ENCODE measurements at places on chromosomes 2 and 18.

DNA sequence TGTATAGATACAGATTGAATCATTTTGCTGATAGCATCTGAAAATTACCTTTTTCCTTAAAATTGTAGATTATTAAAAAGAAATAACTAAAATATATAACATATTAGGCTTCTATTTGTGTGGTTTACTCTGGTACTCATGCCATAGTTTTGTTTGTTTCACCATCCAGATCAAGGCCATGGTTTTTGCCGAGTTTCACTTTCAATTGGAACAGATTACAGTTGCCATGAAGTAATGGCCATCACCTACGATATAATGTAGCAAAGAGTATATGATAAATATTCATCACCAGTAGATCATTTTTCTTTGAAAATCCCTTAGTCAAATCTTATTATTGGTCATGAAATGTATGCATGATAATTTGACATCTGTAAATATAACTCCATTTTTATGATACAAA is 11.9 kb upstream of the DNAH7 start:
- no peak overlapping the region for H3K4me3 ChIP-seq
- no peak overlapping the region for H3K27ac ChIP-seq
- H3K4me1 ChIP-seq: no peaks in the 10 kb centered on the region
- no peaks in the 10 kb centered on the region for H3K27me3 ChIP-seq

GRCh38 chr2:170454471-170455372 is 260.4 kb upstream of the SP5 start:
- H3K27me3 ChIP-seq: peaks cover 6% of the 10 kb centered on the region
- no peak for DNase-seq
- H3K36me3 ChIP-seq: no peaks in the 10 kb centered on the region
- H3K4me3 ChIP-seq: no peak overlapping the region
- no peaks in the 10 kb centered on the region for H3K4me1 ChIP-seq

- H3K4me3 ChIP-seq: no peak overlapping the region
- peaks cover 2% of the 10 kb centered on the region for H3K4me1 ChIP-seq
- DNase-seq: no peak
Measured at GRCh38 chr2:144325086-144325485, 194.8 kb downstream of the ZEB2 start.

GRCh38 chr2:142031656-142032055 is 99.2 kb downstream of the LRP1B start:
- no peaks in the 10 kb centered on the region for H3K27me3 ChIP-seq
- no peak overlapping the region for H3K27ac ChIP-seq
- H3K36me3 ChIP-seq: no peaks in the 10 kb centered on the region
- H3K4me3 ChIP-seq: no peak overlapping the region
- no peak for DNase-seq

- H3K4me1 ChIP-seq: peaks cover 15% of the 10 kb centered on the region
- H3K4me3 ChIP-seq: no peak overlapping the region
Measured at GRCh38 chr2:20073460-20073859, 22.0 kb upstream of the LAPTM4A start.

- no peaks in the 10 kb centered on the region for H3K4me1 ChIP-seq
- no peak for DNase-seq
- no peak overlapping the region for H3K4me3 ChIP-seq
- no peak overlapping the region for H3K27ac ChIP-seq
Measured at GRCh38 chr18:79453816-79454735, 58.3 kb downstream of the NFATC1 start.

DNA sequence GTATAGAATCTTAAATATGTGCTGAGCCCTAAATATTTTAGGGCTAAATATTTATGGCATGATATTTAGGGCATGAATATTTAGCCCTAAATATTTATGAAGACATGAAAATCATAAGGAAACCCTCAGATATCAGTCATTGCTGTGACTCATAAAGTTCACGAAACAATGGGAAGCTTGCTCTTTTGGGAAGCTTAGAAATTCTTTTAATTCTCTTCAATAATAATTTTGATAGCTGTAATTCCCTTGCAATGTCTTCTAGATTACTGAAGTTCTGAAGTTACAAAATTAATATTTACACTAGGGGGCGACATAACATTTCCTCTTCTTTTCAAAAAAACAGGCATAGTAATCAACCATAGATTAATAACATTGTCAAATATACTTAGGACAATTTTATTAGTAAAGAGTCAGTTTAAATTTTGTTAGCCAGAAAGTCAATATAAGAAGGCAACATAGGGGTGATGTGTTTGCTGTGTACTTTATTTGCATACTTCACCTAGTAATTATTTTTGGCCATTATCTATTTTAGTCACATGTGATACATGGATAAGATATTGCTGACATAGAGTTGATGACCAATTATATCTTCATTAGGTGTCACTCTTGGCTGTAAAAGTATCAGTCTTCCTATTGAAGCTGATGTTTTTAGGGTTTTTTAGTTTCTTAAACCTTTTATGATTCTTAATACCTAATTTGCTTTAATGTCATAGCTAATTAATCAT is 13.2 kb downstream of the ZNF804A start:
- no peak overlapping the region for H3K4me3 ChIP-seq
- no peak for DNase-seq
- no peak overlapping the region for H3K27ac ChIP-seq

- no peaks in the 10 kb centered on the region for H3K27me3 ChIP-seq
- no peaks in the 10 kb centered on the region for H3K36me3 ChIP-seq
- DNase-seq: no peak
- H3K4me3 ChIP-seq: no peak overlapping the region
Measured at GRCh38 chr2:142199073-142199472, 68.3 kb upstream of the LRP1B start.

DNA sequence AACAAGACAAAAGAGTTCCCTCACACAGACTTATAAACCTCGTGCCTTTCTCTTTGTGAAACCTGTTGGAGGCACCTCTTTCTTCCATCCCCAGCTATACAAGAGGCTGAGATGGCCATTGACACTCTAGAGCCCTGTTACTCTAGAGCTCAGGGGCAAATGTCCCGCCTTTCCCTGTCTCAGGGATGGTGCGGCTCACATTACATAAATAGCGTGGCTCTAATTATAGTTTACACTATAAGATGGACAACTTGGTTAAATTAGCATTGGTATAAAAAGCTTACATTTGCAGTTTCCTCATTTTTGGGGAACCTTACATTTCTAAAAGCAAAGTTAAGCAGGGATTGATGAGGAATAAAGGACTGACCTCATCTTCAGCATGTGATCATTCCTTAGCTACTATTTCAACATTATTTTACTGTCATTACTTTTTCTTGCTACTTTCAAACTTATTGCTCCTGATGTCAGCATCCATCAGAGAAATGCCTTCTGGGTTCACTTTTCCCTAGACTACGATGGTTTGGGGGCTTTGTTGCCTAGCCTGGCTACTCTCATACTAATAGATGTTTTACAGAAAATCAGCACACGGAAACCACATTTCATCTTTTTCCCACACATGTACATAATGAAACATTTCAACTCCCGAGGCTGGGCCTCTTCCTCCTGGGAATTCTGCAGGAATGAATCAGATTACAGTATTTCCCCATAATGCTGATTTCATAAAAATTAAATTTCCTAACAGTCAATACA is 40.4 kb downstream of the FTCDNL1 start:
- H3K27ac ChIP-seq: no peak overlapping the region
- H3K4me3 ChIP-seq: no peak overlapping the region
- H3K4me1 ChIP-seq: no peaks in the 10 kb centered on the region
- no peaks in the 10 kb centered on the region for H3K27me3 ChIP-seq
- H3K36me3 ChIP-seq: no peaks in the 10 kb centered on the region

GRCh38 chr2:233456111-233456510 is 101.8 kb downstream of the DGKD start:
- no peak overlapping the region for H3K4me3 ChIP-seq
- no peak for DNase-seq
- H3K4me1 ChIP-seq: no peaks in the 10 kb centered on the region
- H3K27me3 ChIP-seq: no peaks in the 10 kb centered on the region

GRCh38 chr2:23489471-23490322 is 104.7 kb downstream of the KLHL29 start:
- peaks cover 74% of the 10 kb centered on the region for H3K4me1 ChIP-seq
- DNase-seq: no peak
- H3K4me3 ChIP-seq: no peak overlapping the region
- H3K27me3 ChIP-seq: no peaks in the 10 kb centered on the region
- no peaks in the 10 kb centered on the region for H3K36me3 ChIP-seq
- H3K27ac ChIP-seq: no peak overlapping the region

DNA sequence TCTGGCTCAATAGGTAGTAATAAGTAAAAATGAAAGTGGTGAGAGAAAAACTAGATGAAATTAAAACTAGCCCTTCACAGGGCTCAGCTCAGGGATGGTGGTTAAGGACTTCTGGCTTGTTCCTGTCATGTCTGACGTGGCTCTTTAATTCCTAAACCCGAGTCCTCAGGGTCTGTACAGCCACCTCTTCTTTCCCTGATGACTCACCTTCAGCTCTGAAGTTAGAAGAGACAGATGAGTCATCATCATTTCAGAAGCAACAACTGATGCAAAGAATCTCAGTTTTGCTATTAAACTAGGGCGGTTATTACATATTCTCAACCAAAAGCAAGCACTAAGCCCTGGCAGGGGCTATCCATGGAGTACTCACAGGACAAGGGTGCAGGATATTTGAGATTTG is 24.0 kb upstream of the ITGB6 start:
- H3K27me3 ChIP-seq: no peaks in the 10 kb centered on the region
- no peak for DNase-seq
- no peak overlapping the region for H3K4me3 ChIP-seq
- H3K27ac ChIP-seq: no peak overlapping the region
- peaks cover 4% of the 10 kb centered on the region for H3K4me1 ChIP-seq

DNA sequence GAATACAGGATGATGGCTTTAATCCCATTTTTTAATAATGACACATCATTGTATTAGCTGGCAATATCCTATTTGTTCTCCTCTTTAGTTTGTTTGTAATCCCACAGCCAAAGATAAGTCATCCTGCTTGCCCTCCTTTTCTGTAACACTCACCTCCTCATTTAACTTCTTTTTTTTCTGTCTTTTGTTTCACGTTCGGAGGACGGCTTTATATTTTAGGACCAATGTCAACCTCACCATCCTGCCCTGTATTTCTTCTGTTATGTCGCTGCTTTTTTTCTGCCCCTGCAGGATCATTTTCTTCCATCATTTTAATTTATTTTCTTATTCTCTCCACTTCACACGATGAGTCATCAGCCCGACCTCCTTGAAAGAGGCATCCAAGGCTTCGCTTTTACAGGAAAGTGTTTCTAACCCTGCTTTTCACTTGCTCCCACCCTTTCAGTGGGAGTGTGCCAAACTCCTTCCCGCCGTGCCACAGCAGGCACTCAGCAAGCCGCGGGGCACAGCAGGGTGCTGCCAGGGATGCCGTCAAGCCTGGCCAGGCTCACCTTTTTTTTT is 11.4 kb downstream of the RAB31 start:
- peaks cover 12% of the 10 kb centered on the region for H3K36me3 ChIP-seq
- no peak overlapping the region for H3K4me3 ChIP-seq
- no peaks in the 10 kb centered on the region for H3K27me3 ChIP-seq

DNA sequence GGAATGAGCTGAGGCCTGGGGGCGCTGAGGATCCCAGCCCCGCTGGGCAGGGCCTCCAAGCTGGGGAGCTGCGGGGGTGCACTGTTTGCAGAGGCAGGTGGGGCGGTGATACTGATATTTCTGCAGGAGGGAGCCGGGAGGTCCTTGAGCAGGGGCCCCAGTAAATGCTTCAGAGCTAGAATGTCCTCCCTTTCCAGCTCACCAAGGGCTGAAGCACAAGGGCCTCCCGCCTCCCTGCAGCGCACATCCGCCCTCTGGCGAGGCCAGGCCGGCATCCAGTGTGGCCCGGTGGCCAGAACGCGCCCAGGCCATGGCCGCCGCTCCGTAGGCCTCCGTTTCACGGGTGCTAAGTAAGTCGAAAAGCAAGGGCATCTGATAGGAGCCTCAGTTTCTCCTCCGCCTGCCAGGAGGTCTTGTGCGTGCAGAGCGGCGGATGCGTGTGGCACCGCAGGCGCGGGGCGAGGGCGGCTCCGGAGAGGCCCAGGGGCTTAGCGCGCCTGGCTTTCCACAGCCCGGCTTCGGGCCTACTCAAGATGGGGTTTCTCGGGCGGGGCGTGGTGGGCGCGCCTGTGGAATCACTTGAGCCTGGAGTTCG is 29.5 kb upstream of the CHMP1B start:
- H3K4me3 ChIP-seq: no peak overlapping the region
- peaks cover 3% of the 10 kb centered on the region for H3K4me1 ChIP-seq
- DNase-seq: no peak
- no peaks in the 10 kb centered on the region for H3K36me3 ChIP-seq

DNA sequence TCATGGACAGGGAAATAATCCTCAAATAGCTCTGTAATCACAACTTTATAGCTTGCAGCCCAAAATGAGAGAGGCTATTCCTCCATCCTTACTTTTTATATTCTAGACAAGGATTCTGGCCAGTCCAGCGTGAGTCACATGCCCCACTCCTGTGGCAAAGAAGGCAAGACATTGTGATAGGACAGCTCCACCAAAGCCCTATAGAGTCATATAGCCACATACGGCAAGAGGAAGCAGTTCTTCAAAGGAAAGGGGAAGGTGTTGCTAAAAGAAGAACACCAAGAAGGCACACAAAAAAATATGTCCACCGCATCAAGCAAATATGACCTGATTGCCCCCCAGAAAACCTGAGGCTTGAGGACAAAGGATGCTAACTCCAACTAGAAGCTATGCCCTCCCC is 3.4 kb upstream of the GFPT1 start:
- H3K4me1 ChIP-seq: peaks cover 5% of the 10 kb centered on the region
- no peaks in the 10 kb centered on the region for H3K27me3 ChIP-seq
- no peak overlapping the region for H3K27ac ChIP-seq
- no peak overlapping the region for H3K4me3 ChIP-seq
- DNase-seq: no peak

- H3K36me3 ChIP-seq: no peaks in the 10 kb centered on the region
- no peak for DNase-seq
- H3K27ac ChIP-seq: no peak overlapping the region
- H3K4me1 ChIP-seq: peaks cover 20% of the 10 kb centered on the region
- no peaks in the 10 kb centered on the region for H3K27me3 ChIP-seq
Measured at GRCh38 chr2:217459680-217460405, 543.0 kb downstream of the TNS1 start.

GRCh38 chr2:143730155-143730952 is 601.1 kb downstream of the ARHGAP15 start:
- no peak overlapping the region for H3K27ac ChIP-seq
- no peaks in the 10 kb centered on the region for H3K27me3 ChIP-seq
- no peaks in the 10 kb centered on the region for H3K36me3 ChIP-seq
- no peak overlapping the region for H3K4me3 ChIP-seq

DNA sequence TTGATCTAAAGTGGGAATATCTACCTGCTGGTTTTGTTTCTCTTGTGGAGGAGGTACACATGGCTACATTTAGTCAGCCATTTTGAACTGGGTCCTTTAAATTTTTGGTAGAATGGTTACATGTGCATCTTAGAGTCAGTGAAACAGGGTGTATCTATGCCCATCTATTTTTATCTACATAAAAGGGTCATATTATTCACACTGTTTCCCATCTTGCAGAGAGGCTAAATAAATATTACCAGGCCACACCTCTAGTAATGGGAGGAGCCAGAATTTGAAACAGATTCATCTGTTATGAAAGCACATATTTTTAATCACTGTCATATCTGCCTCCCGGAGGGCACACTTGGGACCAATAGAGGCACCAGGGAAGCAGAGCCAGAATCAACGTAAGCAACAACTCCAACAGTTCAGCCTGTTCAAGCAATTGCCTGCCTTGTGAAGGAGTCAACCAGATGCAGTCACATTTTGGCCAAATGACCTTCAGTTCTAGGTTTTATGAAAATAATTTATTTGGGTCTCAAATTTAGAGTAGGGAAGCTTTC is 376.8 kb downstream of the TSN start:
- no peak overlapping the region for H3K27ac ChIP-seq
- H3K36me3 ChIP-seq: no peaks in the 10 kb centered on the region
- H3K4me3 ChIP-seq: no peak overlapping the region
- H3K27me3 ChIP-seq: no peaks in the 10 kb centered on the region

- no peaks in the 10 kb centered on the region for H3K36me3 ChIP-seq
- H3K4me1 ChIP-seq: no peaks in the 10 kb centered on the region
- H3K27ac ChIP-seq: no peak overlapping the region
- no peaks in the 10 kb centered on the region for H3K27me3 ChIP-seq
- DNase-seq: no peak
Measured at GRCh38 chr2:160238392-160238791, 38.3 kb upstream of the ITGB6 start.

Data from neuronal stem cell (in vitro differentiated cells).